ENCODE measurements at places on chromosomes 13 and 19.

DNA sequence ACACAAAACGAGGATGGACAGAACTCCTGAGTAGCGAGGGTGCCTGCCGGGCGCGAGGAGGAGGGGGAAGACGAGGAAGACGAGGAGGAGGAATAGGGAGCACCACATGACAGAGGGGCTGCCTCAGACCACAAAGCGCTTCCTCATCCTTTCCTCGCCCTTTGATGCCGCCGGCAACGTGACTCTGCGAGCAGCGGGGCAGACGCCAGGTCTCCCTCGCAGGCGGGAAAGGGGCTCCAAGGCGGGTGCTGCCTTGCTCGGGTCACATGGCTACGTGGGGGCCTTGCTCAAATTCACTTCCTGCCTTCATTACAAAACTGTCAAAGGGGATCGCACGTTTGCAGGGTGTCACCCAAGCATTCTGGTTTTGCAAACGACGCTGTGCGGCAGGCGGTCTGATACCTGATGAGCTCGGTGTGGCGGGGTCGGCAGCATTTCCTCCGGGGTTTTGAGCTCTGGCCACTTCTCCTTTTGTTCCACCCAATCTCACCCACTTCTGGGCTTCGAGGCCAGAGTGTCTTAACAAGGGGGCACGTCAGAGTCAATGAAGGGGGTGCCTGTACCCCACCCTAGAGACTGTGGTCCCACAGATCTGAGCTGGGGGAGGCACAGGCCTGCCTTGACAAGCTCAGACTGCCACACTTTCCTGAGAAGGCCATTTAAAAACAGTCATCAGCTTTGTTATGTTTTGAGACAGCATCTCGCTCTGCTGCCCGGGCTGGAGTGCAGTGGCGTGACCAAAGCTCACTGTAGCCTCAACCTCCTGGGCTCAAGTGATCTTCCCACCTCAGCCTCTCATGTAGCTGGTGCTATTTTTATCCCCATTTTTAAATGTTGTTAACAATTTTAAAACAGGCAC is 14.9 kb downstream of the MAP2K2 start:
- no peak for DNase-seq

GRCh38 chr19:22438011-22438410 is 15.9 kb upstream of the ZNF98 start:
- DNase-seq, result no peak

- no peak for DNase-seq
These were observed 120.9 kb upstream of the FREM2 start for GRCh38 chr13:38566023-38566422.

GRCh38 chr19:47766670-47767069 is 11.8 kb upstream of the SELENOW start:
- peak; percentile 23 for DNase-seq

GRCh38 chr19:46840498-46840942 is 10.1 kb downstream of the AP2S1 start:
- peak; percentile 77 for DNase-seq

- peak; percentile 45 for DNase-seq
These were observed 33.0 kb upstream of the ADGRE5 start for GRCh38 chr19:14347999-14348889.

DNA sequence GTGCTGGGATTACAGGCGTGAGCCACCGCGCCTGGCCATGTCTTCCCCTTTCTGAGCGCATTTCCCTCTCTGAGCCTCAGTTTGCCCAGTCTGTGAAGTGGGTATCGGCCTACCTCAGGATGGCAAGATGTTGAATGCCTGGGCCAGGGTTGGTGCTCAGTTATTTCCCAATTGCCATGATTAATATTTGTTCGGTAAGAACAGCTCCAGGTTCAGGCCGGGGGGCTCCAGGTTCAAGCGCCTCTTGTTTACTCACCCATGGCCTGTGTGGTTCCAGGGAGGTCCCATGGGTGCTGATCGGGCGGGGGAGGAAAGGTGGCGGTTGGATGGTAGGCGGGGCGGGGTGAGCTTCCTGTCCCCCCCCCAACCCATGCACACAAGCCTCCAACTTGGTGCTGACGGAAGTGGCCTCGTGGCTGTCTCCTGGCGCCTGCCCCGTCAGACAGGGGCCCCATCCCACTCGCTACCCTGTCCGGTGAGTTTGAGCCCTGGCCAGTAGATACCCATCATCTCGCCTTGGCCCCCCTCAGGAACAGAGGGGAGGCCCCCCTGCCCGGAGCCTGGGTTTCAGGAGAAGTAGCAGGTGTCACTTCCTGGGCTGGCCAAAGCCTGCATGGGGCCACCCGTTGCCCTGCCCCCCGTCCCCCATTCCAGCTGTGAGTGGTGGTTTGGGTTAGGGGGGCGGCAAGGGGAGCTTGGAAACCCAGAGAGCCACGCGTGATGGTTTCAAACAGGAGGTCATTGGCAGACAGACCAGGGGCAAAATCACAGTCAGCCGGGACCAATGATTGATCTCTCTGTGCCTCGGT is at the start of gene FCHO1:
TSS of gene FCHO1 (plus strand) at position 375 of the 809 bp plus-strand sequence. CDS start 3,688 bp downstream, outside the sequence.
- DNase-seq, result no peak

- no peak for DNase-seq
These were observed 721.3 kb upstream of the PCDH9 start for GRCh38 chr13:67951431-67951830.

GRCh38 chr13:62747629-62748028 is 1332.0 kb upstream of the PCDH20 start:
- DNase-seq, result peak; percentile 60

DNA sequence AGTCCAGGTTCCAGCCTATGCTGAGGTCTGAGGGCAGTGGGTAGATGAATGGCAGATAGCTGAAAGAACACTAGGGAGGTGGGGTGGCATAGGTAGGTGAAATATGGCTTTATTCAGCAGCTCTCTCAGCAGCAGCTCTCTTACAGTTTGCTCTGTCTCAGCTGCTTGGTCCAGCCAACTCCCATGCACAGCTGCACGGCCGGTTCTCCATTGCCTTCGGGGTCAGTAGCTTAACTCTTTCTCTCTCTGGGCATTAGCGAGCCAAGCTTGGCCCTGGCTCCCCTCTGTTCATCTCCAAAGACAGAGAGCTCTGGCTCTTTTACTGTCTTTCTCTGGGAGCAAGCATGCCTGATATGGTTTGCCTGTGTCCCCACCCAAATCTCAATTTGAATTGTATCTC is 151.9 kb downstream of the MYO16 start:
- DNase-seq, result no peak

DNA sequence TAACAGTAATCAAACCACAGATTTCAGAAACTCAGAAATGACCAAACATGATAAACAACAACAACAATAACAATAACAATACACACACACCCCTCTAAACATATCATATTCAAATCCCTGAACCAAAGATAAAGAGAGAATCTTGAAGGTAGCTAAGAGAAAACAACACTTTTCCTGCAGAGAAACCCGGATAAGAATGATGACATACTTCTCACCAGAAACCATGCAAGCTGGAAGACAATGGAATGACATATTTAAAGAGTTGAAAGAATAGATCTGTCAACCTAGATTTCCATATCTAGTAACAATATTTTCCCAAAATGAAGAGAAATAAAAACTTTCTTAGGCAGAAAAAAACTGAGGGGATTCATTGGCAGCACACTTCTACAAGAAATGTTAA is 138.1 kb downstream of the LIG4 start:
- no peak for DNase-seq

DNA sequence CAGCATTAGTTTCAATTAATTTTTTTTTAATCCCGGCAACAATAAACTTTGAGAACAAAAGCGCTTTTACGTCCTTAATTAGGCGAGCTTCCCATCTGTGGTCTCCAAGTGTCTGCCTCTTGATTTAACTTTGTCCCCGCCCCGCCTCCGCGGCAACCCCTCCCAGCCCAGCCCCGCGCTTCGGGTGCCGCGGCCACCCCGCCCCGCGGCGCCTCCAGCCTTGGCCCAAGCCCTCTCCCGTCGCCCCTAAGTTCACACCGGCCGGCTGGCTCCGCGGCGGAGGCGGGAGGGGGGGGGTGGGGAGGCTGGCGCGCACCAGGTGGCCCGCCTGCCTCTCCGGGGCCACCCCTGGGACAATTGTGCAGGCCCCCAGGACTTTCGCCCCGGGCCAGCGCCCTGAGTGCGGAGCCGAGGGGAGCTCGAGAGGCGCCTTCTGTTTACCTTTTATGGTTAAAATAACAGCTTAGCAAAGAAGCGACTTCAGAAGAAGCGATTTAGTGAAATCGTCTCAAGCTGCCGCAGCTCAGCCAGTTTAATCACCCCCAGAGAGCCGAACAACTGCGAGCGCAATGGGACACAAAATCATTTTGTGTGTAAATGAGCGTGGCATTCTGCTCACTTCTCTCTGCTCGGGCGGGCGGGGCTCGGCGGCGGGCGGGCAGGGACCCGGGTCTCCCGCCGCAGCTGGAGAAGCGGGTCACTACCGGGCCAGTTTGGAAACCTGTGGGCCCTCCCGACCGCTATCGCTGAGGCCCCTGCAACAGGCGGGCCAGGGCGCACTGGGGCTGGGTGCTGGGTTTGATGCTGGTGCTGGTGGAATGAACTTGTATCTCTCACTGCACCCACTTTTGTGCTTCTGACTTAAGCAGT is 1.4 kb downstream of the KCTD15 start:
- peak; percentile 70 for DNase-seq

GRCh38 chr13:50323440-50324065 is 308.3 kb downstream of the KCNRG start:
- DNase-seq, result peak; percentile 96

GRCh38 chr19:5953680-5954213 is 24.2 kb downstream of the RANBP3 start:
- DNase-seq, result peak; percentile 48

- DNase-seq, result peak; percentile 5
These were observed 23.9 kb upstream of the PSG4 start for GRCh38 chr19:43229315-43229714.

GRCh38 chr19:14536926-14537692 is 7.7 kb downstream of the TECR start:
- DNase-seq, result peak; percentile 61

DNA sequence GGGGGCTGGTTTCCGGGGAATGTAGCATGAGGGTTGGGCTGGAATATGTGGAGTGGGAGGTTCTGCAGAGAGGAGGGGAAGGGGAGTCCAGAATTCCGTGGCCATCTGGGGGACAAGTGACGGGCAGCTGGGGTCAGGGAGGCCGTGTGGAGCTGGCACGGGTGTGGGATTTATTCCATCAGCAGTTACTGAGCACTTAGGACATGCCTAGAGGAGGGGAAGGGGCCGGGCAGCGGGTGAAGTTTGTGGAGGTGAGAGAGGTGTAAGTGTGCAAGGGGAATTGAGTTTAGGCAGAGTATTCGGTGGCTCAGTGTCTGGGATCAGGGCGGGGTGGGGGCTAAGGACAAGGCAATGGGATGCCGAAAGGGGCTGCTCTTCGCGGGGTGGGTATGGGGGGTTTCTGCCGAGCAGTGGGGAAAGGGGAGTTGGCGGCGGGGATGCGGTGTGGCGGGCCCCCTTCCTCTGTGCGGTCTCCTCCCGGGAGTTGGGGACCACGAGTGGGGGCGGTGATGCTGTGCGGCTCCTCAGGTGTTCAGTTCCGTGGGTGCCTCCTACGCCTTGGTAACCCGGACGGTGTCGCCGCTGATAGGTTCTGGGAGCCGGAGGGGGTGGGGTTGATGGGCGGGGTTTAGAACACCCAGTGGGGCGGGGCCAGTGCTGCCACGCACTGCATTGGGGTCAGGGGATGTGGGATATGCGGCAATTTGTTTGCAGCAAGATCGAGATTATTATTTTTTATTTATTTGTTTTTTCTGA is 5.4 kb downstream of the CCDC61 start:
- DNase-seq, result no peak

DNA sequence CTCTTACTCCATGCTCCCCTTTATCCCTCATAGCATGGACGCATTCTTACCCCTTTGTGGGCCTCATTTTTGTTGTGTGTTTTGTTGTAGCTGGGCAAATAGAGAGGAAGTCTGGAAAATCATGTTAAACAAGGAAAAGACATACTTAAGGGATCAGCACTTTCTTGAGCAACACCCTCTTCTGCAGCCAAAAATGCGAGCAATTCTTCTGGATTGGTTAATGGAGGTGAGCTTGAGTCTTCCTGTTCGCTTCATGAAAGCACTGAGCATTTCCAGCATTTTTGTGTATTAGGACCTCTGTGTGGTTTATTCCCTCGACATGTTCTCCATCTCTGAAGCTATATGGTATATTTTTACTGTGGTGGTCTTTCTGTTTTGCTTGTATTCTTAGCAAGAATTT is 5.5 kb downstream of the CCNE1 start:
- no peak for DNase-seq

GRCh38 chr13:110133425-110134235 is 173.3 kb downstream of the COL4A1 start:
- no peak for DNase-seq

DNA sequence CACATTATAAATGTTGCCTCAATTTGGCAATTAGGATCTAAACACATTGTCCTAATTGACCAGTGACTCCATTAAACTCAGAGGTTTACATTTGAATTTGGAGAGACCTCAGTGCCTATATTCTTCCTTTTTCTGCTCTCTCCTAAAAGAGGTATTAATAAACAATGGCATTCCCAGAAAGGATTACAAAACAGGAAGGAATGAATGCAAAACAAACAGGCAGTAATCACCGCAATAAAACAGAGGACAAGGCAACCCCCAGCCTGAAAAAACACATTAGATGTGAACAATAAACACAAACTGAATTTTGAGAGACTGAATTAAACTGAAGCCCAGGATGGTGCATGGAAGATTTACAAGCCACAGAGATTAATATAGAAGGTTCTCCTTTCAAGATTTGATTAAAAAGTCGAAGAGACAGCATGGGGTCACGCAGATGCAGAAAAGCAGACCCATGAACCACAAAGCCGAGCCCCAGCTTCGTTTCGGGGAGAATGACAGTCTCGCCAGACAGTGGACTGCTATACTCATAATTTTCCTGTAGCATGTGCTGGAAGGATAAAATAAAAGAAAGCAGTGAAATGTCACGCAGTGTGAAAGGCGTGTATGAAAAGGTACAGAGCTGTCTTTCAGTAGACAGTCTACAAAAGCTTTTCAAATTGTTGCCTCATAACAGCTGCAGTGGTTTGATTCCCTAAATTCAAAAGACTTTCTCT is 503.0 kb downstream of the LIG4 start:
- no peak for DNase-seq

GRCh38 chr13:104592127-104592526 is 1525.9 kb upstream of the SLC10A2 start:
- DNase-seq, result peak; percentile 87

- DNase-seq, result no peak
These were observed 399.9 kb downstream of the NDFIP2 start for GRCh38 chr13:79880818-79881217.

- DNase-seq, result peak; percentile 15
These were observed 118.4 kb upstream of the SLC7A1 start for GRCh38 chr13:29713839-29714238.

DNA sequence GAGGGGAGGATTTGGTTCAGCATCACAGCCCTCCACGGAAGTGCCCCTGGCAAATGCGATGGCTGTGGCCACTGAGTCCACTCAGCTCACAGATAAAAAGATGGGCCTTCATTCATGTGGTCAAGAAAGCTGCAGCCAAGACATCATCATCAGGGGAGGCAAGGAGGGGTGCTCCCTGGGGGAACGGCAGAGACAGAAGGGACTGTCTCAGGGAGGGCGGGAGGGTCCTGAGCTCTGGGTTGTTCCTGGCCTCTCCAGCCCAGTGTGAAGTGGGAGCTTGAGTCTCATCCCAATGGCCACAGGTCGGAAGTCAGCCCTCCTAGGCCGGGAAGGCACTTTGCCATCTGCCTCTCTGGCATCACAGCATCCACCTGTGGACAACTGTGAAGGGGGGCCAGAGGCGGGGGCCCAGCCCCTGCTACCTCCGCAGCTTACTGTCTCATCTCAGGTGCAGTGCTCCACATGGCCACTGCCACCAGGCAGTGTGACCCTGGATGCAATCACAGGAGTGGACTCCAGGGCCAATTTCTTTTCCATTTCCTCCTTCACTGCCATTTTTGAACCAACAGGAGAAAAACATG is 137.8 kb upstream of the SOX1 start:
- no peak for DNase-seq

- no peak for DNase-seq
These were observed 88.3 kb upstream of the PCDH9 start for GRCh38 chr13:67318398-67318797.

GRCh38 chr13:40002016-40002415 is 346.6 kb downstream of the COG6 start:
- DNase-seq, result no peak
